ENCODE measurements at places on chromosomes 1 and 21.

GRCh38 chr1:237235091-237235490 lies 193.1 kb downstream of the RYR2 start:
- no peak for ATAC-seq

DNA sequence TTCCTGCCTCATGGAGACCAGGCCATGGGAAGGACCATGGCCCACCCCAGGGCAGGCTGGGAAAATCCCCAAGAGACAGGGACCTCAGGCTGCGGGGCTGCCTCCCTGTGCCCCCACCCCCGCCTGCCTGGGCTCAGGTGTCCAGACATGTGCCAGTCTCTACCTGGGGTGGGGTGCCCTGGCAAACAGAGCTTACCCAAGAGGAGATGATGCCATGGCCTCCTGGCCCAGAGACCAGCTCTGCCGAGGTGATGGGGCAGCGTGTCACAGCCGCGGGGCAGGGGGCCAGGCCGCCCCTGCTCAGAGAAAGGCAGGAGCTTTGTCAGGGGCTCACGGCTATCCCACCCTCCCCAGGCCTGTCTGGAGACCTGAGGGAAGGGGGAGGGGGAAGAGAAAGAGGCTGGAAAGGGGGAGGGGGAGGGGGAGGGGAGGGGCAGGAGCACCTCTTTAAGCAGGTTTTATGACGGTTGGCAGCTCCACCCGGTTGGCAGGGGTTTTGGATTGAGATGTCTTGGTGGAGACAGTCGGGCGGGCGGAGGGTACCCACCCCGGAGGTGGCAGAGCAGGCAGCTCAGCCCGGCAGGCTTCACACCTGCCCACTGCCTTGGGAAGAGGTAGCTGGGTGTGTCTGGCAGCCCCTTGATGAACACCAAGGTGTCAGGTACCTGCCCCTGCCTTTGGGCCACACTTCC lies 101.5 kb upstream of the IFFO2 start:
- ATAC-seq, result no peak

- ATAC-seq, result no peak
These were observed 36.2 kb downstream of the B3GALNT2 start for GRCh38 chr1:235468004-235468403.

- ATAC-seq, result no peak
These were observed 3.5 kb downstream of the KRTAP10-2 start for GRCh38 chr21:44547656-44548331.

DNA sequence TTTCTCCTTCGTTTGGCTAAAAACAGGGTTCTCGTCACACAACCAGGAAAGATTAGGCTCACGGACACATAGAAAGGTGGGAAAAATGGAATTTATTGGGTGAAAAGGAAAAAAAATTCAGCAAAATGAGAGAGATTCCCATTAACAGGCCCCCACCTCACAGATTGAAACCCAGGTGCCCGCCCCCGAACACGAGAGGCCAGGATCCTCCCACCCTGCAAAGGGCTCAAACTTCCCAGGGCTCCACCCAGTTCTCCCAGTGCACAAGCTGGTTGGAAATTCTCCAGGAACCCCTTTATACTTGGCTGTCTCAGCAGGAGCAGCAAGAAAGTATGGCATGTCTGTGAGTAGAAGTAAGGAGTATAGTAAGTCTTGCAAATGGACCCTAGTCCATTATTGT lies 499.7 kb downstream of the RWDD3 start:
- no peak for ATAC-seq

GRCh38 chr1:47635597-47635996 lies 197.8 kb downstream of the FOXD2 start:
- ATAC-seq, result no peak

- peak; percentile 71 for ATAC-seq
These were observed 63.4 kb upstream of the L1TD1 start for GRCh38 chr1:62131093-62131725.

DNA sequence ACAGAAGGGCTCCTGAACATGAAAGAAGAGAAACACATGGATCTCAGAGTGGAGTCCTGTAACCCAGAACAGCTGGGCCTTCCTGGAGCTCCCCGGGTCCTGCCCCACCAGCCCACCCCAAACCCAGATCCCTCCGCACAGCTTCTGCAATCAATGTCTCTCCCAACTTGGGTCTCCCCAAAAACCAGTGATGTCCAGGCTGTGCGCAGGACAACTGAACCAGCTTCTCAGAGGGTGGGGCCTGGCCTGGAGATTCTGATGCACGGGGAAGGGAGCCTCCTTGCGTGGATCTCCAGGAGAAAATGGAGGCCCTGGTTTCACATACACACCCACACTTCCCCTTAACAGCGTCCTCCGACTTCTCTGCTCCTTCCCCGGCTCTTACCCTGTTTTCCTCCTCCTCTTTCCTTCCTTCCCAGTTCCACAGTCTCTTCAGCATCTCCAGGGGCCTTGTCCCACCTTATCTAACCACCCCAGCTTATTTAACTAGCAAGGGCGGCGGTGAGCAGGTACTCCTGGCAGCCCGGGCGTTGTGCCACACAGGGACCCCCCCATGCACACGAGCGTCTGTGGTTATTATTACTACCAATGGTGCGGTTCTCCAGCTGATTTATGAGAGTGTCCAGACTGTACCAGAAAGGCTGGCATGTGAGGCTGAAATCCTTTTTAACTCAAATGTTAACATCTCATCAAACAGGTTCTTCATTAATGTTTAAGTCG lies 11.2 kb upstream of the MX2 start:
- ATAC-seq, result no peak

DNA sequence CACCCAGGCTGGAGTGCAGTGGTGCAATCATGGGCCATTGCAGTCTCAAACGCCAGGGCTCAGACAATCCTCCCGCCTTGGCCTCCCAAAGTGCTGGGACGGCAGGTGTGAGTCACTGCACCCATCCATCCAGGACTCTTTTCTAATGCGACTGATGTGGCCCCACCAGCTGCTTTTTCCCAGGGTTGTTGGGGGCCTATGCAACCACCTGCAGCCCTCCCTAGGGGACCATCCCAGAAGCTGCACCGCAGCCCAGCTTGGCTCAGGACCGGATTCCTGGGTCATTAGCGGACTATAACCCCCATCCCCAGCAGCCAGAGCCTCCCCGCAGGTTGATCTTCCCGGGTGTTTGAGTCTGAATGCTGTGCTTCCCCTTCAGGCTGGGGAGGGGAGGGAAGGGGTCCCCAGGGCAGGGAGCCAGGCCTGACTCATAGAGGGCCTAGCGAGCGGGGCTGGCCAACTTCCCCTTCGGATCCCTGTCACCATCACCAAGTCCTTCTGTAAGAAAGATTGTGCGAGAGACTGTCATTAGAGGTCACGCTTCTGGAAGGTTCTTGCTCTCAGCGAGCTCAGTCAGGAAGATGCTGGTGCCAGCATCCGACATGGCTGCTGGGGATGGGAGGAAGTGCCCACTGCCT lies 108.7 kb upstream of the ACTRT2 start:
- no peak for ATAC-seq

GRCh38 chr1:168821434-168821833 lies 92.4 kb upstream of the DPT start:
- ATAC-seq, result no peak

DNA sequence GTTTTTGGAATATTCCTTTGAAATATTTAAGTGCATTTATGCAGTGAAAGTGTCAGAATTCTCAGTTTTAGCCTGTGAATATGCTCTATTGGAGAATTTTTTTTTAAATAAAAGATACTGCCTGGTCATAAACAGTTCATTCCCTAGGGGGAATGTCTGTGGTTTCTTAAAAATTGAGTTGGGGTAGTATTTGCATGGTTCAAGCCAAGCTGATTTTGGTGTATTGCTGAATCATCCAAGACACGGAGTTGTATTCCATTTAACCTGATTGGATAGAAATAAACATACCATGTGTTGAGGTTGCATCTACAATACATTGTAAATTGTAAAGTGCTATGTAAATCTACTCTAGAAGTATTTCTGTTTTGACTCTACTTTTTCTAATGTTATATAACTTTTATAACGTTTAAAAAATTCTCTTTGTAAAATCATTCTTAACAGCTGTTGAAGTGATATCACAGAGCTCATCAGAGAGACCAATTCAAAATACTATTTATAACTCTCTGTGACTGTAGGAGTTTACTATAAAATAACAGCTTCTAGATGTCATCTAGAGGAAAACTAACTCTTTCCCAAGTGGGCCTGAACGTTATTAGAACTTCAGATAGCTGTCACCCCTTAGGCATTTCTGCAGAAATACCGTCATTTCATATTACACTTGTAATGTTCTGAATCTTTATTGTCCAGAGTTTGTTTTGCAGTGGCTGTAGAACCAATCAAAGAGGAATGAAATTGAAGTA lies 199.1 kb downstream of the USP25 start:
- ATAC-seq, result no peak

- ATAC-seq, result no peak
These were observed 184.5 kb downstream of the RGS7 start for GRCh38 chr1:241172486-241172885.

DNA sequence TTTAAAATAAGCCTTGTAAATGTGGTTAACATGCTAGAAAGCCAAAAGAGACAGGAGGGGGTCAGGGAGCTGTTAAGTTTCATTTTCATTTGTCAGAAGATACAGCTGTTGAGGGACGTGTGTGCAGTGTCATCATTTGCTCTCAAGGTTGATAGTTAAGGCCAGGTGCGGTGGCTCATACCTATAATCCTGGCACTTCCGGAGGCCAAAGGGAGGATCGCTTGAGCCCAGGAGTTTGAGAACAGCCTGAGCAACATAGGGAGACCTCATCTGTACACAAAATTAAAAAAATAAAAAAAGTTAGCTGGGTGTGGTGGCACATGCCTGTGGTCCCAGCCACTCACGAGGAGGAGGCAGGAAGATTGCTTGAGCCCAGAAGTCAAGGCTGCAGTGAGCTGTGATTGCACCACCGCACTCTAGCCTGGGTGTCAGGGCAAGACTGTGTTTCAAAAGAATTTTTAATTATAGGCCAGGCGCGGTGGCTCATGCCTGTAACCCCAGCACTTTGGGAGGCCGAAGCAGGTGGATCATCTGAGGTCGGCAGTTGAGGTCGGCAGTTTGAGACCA lies 22.7 kb downstream of the ZBTB8OS start:
- ATAC-seq, result peak; percentile 75

- ATAC-seq, result no peak
These were observed 36.5 kb downstream of the CHRM3 start for GRCh38 chr1:239422818-239423217.

DNA sequence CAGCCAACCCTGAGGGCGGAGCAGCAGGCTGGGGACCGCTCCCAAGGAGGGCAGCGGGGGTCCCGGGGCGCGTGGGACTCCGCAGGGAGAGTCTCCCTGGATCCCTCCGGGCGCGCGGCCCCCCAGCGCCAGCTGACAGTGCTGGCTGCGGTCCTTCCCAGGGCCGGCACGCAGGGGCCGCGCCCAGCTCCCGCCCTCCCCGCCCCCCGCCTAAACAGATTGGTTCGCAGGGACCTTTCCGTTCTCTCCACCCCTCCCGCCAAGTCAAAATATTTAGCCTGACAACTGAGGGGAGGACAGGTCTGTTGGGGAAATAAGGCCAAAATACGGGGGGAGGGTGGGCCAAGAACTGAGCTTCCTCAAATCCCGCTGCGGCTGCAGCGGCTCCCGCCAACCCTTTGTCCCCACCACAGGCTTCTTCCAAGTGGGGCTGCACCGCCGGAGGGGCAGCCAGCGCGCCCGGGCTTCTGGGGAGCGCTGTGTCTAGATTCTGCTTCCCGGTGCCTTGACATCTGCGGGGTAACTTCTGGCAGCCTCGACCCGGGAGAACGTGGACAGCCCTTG lies at the start of gene INSRR:
TSS of gene INSRR (minus strand) at position 159 of the 564 bp plus-strand sequence. CDS start 496 bp downstream, outside the sequence.
- ATAC-seq, result no peak

DNA sequence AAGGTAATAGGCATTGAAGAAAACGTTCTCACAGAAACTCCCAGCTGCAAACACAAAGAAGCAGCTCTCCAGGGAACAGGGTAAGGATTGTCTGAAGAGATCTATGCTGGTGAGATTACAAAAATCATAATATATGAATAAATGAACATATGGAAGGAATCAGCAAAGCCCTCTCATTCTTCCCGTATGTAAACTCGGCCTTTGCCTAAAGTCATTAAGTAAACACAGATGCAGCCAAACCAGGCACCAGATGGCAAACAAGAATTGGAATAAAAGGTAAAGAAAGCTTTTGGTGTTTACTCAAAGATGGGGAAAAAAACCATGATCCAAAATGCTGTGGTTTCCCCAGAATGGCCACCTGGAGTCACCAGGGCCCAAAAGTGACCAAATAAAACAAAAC lies 76.6 kb upstream of the HOOK1 start:
- ATAC-seq, result no peak

- ATAC-seq, result no peak
These were observed 4.1 kb downstream of the PDC start for GRCh38 chr1:186456729-186457255.

DNA sequence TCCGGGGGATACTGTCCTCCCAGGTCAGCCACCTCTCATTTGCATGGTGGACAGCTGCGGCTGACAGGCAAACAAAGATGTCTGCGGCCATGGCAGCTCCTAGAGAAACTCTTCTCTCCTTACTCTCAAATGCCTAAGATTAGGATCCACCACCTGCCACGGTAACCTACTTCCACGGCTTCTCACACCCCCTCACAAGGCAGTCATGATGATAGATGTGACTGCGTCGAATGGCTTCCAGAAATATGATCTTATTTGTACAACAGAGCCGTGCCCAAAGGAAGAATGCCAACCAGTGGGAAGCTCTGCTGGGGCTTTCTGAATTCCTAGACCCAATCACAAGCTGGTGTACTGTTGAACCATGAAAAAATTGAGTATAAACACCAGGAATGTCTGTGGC lies 73.4 kb downstream of the BACE2 start:
- ATAC-seq, result no peak

GRCh38 chr1:225977937-225978748 lies 21.0 kb downstream of the SDE2 start:
- peak; percentile 86 for ATAC-seq

DNA sequence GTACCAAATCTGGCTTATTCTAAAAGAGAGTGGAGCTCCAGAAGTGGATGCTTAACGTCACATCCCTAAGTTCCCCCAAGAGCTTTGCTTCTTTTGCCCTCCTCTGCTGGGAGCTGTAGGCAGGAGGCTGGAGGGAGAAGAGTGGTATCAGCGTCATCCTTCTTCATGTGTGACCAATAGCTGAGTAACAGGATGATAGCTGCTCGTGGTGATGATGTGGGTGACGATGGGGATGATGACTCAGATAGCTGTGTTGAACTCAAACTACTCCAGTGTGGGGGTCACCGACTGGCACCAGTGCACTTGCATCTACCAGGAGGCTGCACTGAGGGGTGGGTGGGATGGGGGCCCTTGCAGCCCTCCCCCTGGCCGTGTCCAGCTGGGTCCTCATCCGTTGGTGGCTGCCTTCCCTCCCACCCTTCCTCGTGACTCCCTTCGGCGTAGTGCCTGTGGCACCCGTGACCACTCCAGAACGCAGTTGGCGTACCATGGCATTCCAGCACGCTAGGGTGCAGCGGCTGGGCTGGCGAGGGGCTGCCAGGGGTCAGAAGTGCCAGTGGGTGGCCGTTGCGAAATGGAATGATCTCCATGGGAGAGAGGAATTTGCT lies 1.1 kb downstream of the IGFN1 start:
- ATAC-seq, result no peak

GRCh38 chr1:112510340-112510739 lies 1.6 kb downstream of the WNT2B start:
- ATAC-seq, result no peak

DNA sequence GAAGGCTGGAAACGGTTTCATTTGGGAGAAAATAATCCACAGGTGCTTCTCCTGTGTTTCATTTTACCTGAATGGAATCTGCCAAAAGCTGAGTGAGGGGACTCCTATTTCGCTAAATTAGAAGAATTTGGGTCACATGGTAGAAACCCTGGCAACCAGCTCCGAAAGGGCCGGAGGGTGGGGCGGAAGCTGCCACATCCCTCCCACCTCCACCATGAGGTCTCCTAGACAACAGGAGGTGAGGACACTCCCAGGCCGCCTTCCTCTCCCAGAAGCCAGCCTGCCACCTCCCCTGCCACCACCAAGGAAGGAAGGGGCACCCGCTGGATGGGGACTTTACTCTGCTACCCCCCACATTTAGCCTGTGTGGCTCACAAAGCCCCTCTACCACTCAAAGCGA lies 199.9 kb upstream of the ZC3H12A start:
- ATAC-seq, result no peak

All from stimulated activated memory B cell treated with anti-CD40 and anti-IgM and Interleukin-4, amounts not matched to agents 10 μg/mL and 1 μg/mL and 100 μg/mL, for 72 hours (primary cell).